ENCODE measurements at places on chromosomes 5 and 9.

GRCh38 chr5:167699432-167699831, 592.0 kb upstream of the WWC1 start:
- DNase-seq = no peak

GRCh38 chr5:136025900-136026299, 2.9 kb upstream of the TGFBI start:
- DNase-seq = no peak

- DNase-seq = no peak
Measured at GRCh38 chr5:53515988-53516387, 35.6 kb downstream of the FST start.

- no peak for DNase-seq
Measured at GRCh38 chr5:73641811-73642210, 15.8 kb downstream of the ARHGEF28 start.

DNA sequence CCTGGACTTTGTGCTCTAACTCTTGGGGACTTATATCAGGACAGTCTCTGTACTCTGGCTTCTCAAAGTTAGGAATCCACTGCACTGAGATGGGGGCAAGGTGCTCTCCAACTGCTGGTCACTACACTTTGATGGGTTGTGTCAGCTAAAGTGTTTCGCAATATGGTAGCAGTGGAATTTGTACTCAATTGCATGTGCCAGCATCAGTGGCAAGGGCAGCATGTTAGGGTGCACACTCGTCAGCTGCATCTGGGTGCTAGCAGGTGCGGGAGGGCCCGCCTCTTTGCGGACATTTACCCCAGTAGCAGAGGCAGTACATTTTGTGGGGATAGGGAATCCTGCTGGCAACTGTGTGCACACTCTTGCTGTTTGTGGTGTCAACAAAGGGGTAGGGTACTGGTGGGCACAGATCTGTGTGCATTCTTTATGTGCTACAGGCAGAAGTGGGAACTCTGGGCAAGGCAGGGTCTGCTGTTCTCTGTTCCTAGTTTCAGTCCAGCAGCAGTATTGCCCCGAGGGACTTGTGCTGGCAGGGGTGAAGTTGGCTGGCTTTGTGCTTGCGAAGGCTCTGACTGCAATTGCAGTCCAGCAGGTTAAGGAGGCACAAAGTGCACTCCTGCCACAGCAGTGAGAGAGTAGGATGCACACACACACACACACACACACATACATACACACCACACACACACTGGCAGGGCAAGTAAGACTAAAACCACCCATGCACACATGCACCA, 924.8 kb upstream of the CDH9 start:
- no peak for DNase-seq

GRCh38 chr5:150120617-150121447, 34.5 kb upstream of the CSF1R start:
- no peak for DNase-seq

GRCh38 chr5:56302027-56302426, 68.9 kb upstream of the ANKRD55 start:
- no peak for DNase-seq

DNA sequence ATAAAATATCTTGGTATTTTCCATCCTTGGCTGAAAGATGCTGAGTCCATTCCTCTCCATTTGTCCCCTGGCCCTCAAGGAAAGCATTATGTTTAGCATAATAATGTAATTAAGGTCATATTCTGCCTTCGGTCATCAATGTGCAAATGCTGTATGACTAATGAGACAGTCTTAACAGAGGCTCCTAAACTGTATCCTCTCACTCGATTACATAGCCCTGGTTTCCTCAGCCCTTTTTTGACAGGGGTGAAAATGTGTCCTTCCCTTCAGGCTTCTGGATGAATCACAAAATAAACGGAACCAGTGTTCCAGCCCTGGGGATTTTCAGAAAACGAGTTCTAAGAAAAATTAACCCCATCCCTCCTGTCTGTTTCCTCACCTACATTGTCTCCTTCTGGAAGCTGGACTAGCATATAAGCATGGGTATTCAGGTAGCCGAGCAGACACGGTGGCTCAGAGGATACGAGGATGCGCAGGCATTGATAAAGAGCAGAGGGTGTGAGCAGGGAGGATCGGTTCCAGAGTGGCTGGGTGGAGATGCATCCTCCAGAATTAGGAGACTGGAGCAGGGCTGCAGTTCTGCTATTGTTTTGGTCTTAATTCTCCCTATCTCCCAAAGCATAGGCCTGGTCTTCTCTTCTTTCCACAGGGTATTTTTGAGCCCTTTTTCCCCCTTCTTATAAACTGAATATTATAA, 742.9 kb downstream of the TLR4 start:
- no peak for DNase-seq

- peak; percentile 78 for DNase-seq
Measured at GRCh38 chr9:97109194-97109811, 70.4 kb upstream of the CTSV start.

DNA sequence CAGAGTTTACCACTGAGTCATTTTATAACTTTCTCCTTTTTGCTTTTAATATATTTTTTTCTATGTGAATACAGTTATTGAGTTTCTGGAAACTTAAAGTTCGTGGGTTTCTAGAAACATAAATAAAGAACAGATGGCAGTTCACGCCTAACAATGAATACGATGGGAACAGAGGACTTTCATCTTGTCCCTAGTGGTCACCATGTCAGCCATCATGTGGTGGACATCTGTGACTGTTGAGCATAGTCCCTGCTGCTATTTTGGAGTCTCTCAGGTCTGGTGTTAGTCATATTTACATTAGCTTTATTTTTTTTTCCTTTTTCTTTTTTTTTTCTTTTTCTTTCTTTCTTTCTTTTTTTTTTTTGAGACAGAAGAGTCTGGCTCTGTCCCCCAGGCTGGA, 85.3 kb downstream of the XRCC4 start:
- DNase-seq = no peak

- DNase-seq = no peak
Measured at GRCh38 chr9:121876658-121877271, 216.3 kb downstream of the TTLL11 start.

GRCh38 chr5:154318691-154319090, 127.1 kb upstream of the SAP30L start:
- DNase-seq = no peak

- peak; percentile 66 for DNase-seq
Measured at GRCh38 chr5:132437604-132438266, 52.8 kb downstream of the IRF1 start.

- DNase-seq = no peak
Measured at GRCh38 chr5:16618138-16618897, 1.5 kb upstream of the RETREG1 start.

DNA sequence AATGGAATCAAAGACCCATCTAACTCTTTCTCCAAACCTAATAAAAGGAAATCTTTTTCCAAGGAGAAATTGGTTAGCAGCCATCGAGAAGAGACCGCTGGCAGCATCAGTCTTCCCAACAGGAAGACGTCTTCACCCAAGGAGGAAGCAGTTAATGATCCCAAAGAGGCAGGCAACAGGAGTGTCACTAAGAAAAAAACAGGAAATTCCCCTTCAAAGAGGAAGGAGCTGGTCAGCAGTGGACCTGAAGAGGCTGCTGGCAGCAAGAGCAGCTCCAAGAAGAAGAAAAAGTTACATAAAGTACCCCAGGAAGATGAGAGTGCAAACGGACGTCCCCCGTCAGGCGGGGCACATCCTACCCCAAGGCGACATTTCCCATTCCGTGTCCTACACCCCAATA, 143.7 kb downstream of the ELAVL2 start:
- no peak for DNase-seq

GRCh38 chr5:5474961-5475360, 52.5 kb downstream of the ICE1 start:
- no peak for DNase-seq

GRCh38 chr9:129176701-129177442, 1.2 kb downstream of the IER5L start:
- DNase-seq = peak; percentile 48

- DNase-seq = no peak
Measured at GRCh38 chr9:73151653-73152542, at the start of gene ANXA1. TSS of gene ANXA1 (plus strand) at chr9:73151865. CDS start at chr9:73158536, 6,671 bp downstream.

DNA sequence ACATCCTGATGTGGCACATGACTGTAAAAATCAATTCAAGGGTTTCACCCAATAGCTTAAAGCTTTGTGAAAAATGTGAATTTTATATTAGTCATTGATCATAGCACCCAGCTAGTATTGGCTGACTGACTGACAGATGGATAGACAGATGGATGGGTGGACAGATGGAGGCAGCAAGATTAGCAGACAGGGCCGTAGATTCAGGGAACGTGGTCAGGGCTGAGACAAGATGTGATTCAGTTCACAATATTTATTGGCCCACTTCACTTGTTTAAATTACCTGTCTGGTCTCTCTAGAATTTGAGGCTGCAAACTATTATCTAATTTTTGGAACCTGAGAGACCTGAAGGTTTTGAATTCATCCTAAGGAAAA, 12.0 kb upstream of the PCSK5 start:
- DNase-seq = no peak

DNA sequence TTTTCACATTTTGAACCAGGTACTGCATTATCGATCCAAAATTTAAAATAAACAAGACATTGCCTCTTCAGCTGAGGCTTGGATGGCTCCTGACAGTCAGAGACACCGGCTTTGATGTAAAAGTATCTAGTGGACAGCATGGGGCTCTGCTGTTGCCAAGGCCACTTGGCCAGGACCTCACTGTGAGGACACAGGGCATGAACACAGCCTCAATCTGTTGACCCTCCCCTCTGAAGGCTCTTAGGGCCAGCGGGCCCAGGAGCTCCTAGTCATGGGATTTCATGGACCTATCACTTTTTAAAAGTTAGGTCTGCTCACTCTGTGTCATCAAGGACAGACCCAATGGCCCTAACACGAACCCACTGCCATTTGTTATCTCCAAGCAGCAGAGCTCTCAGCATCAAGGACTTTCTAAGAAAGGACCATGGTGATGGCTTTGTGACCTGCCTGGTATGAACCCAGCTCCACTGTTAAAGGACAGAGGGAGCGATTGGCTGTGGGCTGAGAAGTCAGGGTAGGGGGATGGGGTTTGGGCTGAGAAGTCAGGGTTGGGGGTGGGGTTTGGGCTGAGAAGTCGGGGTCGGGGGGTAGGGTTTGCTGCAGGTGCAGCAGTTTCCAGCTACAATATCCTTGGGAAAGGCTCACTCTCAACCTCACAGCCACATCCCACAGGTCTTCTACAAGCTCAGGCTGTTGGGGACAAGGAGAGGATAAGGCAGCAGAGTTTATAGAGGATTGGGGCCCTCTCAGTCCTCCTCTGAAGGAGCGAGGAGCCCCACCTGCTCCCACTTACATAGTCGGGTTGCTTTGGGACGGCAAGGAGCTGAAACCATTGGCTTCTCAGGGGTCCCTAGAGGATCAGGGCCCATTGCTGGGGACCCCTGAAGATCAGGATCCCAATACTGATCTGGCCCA, 146.8 kb downstream of the BARX1 start:
- no peak for DNase-seq

DNA sequence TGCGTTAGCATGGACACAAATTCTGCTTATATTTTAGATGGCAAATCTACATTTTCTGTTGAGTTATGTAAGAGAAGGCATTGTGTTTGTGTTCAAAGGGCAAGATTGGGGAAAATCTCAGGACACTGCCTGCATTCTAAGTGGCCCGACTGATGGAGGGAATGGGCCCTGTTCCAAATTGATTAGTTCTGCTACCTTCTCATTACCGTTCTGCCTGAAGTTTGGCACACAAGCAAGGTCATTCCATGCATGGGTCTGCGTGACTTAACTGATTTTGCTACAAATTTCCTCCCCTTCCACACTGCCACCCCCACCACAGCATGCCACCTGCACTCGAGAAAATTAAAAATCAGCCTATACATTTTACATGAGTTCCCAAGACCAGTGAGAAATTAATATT, 409.9 kb downstream of the BRINP1 start:
- DNase-seq = no peak
